ENCODE measurements at places on chromosomes 12 and 14.
A peak's percentile ranks its signal among the peaks of the same experiment; 100 is the strongest.

GRCh38 chr12:132458441-132458840, 31.5 kb upstream of the FBRSL1 start:
- no peak for DNase-seq

DNA sequence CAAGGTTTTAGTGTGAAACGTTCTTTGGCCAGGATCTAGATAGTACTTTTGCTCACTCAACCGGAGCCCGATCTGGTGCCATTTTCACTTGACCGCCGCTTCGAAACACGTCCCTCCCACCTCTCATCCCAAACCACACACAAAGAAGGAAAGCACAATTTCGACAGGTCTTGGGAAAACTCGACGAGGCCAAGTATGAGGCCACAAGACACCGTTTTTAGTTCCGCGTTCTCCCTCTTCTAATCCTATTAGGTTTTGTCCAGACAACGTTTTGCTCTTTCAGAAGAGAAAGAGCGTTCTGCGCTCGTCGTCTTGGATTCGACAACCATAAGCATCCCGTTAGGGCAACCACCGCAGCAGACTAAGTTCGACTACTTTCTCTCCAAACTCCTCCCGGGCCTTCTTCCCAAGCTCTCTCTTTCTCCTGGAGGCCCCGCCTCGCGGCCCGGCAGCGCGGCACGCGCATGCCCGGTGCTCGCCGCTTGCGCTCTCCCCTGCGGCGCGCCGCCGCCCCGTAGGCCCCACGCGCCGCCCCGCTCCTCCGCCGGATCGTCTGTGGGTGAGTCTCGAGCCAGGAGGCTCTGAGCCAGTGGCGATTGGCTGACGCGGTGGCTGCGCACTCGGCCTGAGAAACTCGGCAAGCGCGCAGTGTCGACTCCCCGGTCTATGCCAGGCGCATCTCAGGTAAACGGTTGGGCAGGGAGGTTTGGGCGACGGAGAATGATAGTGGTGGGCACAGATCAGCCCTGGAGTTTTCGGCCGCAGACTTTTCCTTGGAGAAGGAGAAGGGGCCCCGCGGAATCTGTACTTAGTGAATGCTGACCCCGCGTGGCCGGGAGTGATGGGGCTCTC, at the start of gene MIPOL1:
MIPOL1 (plus strand) TSS at position 517 of the 852 bp plus-strand sequence. CDS start 49,952 bp downstream, outside the sequence.
- DNase-seq = peak; percentile 97

DNA sequence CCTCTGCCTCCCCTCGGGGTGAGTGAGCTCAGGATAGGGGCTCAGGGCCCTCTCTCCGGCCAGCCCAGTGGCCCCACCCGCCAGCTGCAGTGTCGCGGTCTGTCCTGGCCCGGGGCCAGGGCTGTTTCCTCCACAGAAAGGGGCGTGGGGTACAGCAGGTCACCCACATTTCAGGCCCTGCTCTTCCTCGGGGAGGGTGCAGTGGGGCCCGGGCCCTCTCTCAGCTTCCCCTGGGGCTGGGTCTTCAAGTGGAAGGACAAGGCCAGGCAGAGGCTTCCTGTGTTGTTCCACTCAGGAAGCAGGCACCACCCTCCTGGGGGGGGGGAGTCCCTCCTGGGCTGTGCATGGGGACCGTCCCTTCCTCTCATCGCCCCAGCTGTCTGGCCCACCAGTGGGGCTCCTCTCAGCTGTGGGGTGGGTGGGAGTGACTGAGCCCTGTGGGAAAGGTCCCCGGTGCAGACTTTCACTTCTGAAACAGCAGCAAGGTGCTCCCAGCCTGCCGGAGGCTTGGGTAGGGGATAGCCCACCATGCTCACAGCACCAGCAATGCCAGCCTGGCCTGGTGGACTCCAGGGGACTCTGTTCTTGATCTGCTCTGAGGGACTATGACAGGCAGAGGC, 3.7 kb downstream of the GPR132 start:
- no peak for DNase-seq

DNA sequence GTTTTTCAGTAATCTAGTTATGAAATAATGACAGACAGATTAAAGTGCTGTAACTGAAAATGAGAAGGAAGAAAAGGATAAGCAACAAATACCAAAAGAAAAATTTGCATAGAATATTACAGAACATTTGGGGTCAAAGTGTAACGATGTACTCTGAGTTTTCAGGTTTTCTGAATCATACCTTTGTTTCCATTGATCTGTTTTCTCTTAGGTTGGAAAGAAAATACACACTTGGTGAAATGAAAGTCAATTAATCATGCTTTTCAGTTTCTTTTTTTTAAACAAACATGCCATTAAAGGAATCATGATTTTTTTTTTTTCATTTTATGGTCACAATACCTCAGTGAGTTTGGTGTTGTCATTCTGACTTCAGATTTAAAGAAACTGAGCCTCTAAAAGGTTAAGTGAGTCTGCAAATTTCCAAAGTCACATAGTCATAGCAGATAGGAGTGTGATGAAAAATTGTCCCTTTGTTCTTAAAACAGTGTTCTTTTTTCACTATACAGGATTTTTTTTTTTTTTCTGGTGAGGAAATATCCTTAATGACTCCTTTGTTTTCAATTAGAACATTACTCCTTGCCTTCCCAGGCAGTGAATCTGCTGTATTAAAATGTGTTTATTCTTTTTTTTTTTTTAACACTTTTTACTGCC, 35.9 kb upstream of the PZP start:
- DNase-seq = no peak

GRCh38 chr12:54253240-54253639, 26.7 kb downstream of the CBX5 start:
- DNase-seq = no peak

DNA sequence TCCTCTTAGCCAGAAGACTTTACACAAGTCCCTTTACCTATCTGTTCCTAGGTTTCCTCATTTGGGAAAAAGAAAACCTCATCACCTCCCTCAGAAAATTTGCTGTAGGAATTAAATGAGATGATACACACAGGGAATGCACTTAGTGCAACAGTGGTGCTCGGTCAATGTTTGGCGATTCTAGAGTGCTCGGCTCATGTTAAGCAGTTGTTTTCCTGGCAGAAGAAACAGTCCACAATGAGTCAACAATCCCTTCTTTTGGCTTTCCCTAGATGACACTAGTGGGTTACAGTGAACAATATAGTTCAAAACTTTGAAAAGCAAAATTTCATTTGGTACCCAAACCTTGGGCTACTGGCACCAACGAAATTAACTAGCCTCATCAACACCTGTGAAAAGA, 3.9 kb upstream of the TMEM233 start:
- DNase-seq = no peak
